ENCODE measurements at places on chromosomes 6 and 20. TPM values are rescaled to one million over a fixed set of nuclear protein-coding genes. Genes with fewer than 3 reads are reported as not detected.
A peak's percentile ranks its signal among the peaks of the same experiment; 100 is the strongest.

- H3K4me3 ChIP-seq, result no peak overlapping the region
- peak overlapping the region; percentile 94 for H3K27ac ChIP-seq
- H3K36me3 ChIP-seq, result peaks cover 8% of the 10 kb centered on the region
Observed at GRCh38 chr20:13765299-13765698, 19.4 kb downstream of the ESF1 start.

GRCh38 chr6:140225701-140226436 is 851.4 kb upstream of the CITED2 start:
- H3K36me3 ChIP-seq, result no peaks in the 10 kb centered on the region
- DNase-seq, result peak; percentile 81
- H3K4me3 ChIP-seq, result no peak overlapping the region

GRCh38 chr6:169046483-169047192 is 207.0 kb downstream of the THBS2 start:
- H3K27ac ChIP-seq, result no peak overlapping the region
- no peaks in the 10 kb centered on the region for H3K4me1 ChIP-seq
- H3K4me3 ChIP-seq, result no peak overlapping the region
- DNase-seq, result no peak

DNA sequence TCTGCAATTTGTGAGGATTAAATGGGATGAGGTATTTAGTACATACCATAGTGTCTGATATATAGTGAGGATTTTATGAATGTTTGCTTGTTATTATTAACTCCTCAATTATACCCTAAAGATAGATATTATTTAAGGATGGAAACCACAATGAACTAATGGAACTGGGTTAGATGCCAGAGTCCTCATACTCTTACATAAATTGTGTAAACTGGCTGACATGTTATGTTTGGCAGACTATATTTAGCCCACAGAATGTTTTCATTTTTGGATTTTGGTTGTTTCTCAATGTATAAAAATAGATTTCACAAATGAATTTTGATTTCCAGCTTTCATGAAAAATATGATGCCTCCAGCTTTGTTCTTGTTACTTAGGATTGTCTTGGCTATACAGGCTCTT is 37.6 kb downstream of the HTR1B start:
- no peak for DNase-seq
- no peaks in the 10 kb centered on the region for H3K27me3 ChIP-seq
- H3K27ac ChIP-seq, result no peak overlapping the region
- H3K4me1 ChIP-seq, result no peaks in the 10 kb centered on the region
- H3K36me3 ChIP-seq, result no peaks in the 10 kb centered on the region
- H3K4me3 ChIP-seq, result no peak overlapping the region

DNA sequence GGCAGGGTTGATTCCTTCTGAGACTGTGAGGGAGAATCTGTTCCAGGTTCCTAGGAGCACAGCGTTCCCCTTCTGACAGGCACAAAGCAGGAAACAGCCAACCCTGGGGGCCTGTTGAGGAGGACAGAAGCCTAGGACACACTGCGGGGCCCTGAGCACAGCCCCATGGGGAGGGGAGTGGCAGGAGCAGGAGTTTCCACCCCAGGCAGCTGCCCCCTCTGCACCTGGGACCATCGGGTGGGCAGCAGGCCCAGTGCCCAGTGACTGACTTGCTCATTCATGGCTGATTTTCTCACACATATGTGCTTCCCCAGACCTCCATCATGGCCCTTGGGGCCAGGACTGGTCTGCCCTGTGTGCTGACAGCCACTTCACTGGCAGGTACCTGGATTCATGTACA is 6.2 kb upstream of the SLC22A1 start:
- no peaks in the 10 kb centered on the region for H3K27me3 ChIP-seq
- no peaks in the 10 kb centered on the region for H3K4me1 ChIP-seq
- no peak overlapping the region for H3K4me3 ChIP-seq
- no peaks in the 10 kb centered on the region for H3K36me3 ChIP-seq

F13A1 gene
- not detected for total RNA-seq

GHRH gene
- total RNA-seq, result not detected
